AG09319 (cell line): ENCODE measurements at places on chromosomes 3 and 15.

DNA sequence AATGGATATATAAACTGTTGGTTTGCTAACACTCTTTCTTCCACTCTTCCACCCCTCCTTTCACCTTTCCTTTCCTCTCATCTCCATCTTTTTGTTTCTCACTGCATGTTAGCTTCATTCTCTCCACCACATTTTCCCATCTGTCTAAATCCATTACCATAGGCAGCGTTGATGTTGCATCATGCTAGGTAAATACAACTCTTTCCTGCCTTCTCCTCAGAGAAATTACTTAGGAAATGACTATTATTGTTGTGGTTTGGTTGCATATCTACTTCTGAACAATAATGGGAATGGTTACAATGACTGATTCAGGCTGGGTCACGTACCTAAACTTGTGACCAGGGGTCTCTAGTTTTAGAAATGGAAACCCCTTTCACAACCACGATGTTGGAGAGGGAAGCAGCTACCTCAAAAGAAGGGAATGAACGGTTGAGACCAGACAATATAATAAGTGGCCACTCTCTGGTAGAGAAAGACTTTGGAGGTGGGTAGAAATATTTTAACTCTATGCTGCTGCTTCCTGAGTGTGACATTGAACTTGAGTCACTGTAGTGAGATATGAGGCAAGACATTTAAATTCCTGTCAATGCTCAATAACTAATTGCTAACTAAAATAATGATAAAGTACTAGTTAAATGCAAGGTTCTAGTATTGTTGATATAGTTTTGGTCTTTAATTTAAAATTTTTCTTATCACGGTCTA is 314.1 kb upstream of the TGFBR2 start:
- no peak for DNase-seq

DNA sequence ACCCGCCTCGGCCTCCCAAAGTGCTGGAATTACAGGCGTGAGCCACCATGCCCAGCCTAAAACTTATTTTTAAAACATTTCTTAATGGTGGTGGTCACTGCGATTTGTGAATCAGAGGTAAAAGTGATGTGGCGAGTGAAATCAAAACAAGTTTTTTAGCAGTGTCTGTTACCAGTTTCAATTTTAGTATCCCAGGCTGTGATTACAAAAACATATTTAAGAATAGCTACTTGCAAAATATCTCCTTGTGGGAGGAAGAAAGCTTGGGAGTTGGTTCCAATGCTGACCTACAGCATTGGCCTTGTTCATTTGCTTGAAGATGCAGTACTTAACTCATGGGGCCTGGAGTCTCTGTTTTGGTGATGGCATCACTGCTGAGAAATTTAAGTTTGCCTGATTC is 4.5 kb downstream of the RAB7A start:
- DNase-seq, result no peak

GRCh38 chr15:76065245-76065644 is 5.5 kb downstream of the TMEM266 start:
- no peak for DNase-seq

GRCh38 chr3:50146316-50146901 is 8.7 kb upstream of the SEMA3F start:
- no peak for DNase-seq

- DNase-seq, result peak; percentile 88
Measured at GRCh38 chr3:171825222-171825828, 15.0 kb upstream of the PLD1 start.

- no peak for DNase-seq
Measured at GRCh38 chr15:81895723-81896122, 150.1 kb downstream of the MEX3B start.

GRCh38 chr3:36876181-36876936 is 68.5 kb downstream of the TRANK1 start:
- no peak for DNase-seq

DNA sequence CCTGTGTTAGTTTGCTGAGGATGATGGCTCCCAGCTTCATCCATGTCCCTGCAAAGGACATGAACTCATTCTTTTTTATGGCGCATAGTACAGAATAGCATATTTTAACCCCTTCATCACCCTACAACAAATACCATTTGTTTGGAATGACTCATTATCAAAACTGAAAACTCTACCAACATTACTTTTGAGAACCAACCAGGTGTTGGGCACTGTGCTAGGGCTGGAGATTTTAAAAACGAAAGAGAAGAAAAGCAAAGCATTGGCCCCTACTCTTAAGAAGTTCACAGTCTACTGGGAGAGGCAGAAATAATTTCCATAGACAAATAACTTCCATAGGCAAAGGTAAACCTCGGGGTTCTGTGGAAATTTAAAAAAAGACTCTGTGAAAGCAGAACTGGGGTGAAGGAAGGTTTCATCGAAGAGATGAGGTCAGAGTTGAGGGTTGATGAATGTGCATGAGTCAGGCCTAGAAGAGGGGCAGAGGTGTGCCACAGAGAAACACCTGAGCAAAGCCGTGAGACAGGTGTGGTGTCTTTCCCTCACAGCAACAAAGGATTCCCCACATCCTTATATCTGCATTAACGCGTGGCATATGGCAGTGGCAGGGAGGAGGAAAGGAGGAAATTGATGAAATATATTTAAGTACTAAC is 51.0 kb downstream of the MCF2L2 start:
- DNase-seq, result no peak

DNA sequence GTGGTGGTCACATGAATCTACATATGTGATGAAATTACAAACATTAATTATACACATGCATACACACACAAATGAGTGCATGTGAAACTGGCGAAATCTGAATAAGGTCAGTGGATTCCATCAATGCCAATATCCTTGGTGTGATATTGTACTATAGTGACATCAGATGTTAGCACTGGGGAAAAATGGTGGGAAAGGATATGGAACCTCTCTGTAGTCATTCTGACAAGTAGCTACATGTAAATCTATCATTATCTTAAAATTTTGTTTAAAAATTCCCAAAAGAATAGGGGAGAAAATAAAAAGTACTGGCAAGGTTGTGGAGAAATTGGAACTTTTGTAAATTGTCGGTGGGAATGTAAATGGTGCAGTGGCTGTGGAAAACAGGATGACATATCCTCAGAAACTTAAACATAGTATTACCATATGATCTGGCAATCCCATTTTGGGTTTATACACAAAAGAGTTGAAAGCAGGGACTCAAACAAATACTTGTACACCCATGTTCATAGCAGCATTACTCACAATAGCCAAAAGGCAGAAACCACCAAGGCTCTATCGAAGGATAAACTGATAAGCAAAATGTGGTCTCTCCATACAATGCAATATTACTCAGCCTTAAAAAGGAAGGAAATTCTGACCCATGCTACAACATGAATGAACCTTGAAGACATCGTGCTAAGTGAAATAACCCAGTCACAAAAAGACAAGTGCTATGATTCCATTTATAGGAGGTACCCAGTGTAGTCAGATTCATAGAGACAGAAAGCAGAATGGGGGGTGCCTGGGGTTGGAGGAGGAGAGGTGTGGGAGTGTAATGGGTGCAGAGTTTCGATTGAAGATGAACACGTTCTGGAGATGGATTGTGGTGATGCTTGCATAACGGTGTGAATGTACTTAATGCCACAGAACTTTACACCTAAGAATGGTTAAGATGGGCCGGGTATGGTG is 25.3 kb upstream of the HRH1 start:
- no peak for DNase-seq

- DNase-seq, result no peak
Measured at GRCh38 chr15:76815421-76815820, 89.7 kb downstream of the SCAPER start.

DNA sequence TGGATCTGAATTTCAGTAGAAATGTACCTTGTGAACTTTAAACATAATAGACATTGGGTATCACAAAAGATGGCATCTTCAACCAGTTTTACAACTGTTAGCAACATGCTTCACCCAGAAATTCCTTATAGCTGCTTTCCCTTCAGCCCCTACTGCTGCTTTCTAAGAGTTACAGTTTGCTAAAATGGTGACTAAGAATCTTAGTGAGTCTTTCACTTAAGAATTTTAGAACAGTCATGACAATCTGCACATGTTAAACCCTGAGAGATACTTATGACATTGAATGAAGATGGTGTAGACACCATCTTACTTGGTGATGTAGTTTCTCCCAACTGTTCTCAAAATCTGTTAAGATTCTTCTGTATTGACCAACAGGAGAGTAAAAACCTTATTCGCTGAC is 129.7 kb upstream of the UBE2E1 start:
- no peak for DNase-seq

GRCh38 chr15:90174140-90174875 is 26.8 kb upstream of the SEMA4B start:
- no peak for DNase-seq

DNA sequence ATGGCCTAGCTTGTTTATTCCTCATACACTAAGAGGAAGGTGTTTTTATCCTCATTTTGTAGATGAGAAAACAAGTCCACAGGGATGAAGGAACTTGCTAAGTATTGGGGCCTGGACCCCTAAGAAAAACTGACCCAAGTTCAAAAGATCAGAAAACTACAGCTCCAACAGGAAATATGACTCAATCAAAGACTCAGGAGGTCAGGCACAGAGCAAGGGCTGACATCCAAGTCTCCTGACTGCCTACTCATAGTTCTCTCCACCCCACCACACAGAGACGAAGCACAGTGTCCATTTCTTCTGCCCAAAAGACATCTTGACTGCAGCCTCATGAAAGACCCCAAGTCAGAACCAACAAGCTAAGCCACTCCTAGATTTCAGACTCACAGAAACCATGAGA is 26.9 kb upstream of the TPM1 start:
- DNase-seq, result peak; percentile 31

GRCh38 chr3:49626101-49626581 is 48.0 kb upstream of the APEH start:
- DNase-seq, result no peak

- no peak for DNase-seq
Measured at GRCh38 chr15:101542306-101543025, 53.0 kb upstream of the PCSK6 start.

- DNase-seq, result peak; percentile 37
Measured at GRCh38 chr15:51281368-51281967, 56.9 kb downstream of the CYP19A1 start.

- no peak for DNase-seq
Measured at GRCh38 chr15:60541481-60542299, 62.7 kb upstream of the ICE2 start.

DNA sequence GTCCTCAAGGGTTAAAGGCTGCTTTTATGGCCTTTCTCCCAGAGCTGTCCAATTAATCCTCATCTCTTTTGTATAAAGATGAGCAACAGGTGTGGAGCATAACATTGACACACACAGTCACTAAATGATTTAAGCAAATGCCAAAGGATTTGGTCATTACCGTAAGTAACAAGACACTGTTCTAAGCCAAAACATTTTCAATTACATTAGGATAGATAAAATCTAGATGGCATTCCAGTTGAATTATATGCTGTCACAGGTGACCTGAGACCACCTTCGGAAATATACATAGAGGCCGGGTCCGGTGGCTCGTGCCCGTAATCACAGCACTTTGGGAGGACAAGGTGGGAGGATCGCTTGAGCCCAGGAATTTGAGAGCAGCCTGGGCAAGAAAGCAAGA is 105.3 kb upstream of the UBE3A start:
- DNase-seq, result no peak

GRCh38 chr3:40179016-40179415 is 130.5 kb upstream of the EIF1B start:
- DNase-seq, result peak; percentile 53

DNA sequence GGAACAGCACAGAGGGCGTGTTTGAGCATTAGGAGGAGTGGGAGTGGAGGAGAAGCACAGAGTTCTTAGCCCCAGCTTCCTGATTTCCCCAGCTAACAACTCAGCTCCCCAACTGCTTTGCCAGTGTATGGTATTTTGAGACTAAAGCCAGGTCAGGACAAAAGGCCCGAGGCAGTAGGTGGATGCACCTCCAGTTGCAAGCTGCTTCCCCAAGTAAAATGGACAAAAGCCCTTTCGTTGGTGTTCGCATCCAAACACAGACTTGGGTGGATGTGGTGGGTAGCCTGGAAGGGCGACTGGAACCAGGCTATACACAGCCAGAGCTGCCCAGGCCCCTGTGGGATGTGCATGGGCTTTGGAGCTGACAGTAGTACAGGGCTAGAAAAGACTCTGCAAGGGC is 12.3 kb upstream of the EHD4 start:
- DNase-seq, result no peak

GRCh38 chr15:50814634-50815033 is 49.1 kb upstream of the SPPL2A start:
- DNase-seq, result no peak

GRCh38 chr3:117248153-117248552 is 538.6 kb downstream of the TUSC7 start:
- DNase-seq, result no peak

DNA sequence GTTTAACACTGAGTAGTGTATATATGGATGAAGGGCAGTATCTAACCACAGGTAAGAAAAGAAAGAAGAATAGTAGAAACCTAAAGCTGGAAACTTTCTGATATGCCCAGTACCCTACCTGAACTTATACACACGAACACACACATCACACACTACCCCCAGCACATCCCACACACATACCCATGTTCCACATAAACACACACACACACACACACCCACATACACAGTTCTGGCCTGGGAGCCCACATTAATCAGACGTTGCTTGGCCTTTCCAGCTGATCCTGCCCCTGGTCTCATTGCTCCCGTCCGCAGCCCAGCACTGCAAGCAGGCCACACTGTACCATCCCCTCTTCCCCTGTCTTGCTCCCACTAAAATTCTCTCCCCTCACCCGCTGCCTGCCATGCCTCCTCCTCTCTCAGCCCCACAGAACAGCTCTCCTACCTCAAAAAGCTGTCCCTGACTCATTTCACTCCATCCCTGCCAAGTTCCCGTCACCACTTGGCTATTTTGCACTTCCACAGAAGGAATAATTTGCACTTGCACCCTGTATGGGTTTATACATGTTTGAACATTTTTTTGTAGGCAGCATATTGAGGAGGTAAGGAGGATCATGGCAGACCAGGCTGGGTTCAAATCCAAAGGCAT is 185.8 kb upstream of the PPP2R3A start:
- no peak for DNase-seq

DNA sequence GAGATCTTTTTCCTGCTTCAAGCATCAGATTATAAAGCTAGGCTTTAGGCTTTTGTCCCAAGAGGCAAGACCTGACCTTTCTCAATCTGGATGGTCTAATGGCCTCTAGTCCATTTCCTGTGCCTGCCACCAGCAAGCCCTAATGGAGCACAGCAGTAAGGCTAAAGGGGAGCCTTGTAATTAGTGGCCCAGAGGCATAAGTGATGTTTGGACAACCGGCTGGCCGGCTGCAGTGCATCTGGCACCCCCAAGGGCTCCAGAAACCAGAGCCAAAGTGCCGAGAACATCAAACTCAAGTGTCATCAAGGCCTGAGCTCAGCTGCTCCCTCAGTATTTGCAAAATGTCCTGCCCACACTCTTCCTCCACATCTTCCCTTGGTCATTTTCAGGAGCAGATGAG is 31.9 kb upstream of the RTP4 start:
- DNase-seq, result no peak

DNA sequence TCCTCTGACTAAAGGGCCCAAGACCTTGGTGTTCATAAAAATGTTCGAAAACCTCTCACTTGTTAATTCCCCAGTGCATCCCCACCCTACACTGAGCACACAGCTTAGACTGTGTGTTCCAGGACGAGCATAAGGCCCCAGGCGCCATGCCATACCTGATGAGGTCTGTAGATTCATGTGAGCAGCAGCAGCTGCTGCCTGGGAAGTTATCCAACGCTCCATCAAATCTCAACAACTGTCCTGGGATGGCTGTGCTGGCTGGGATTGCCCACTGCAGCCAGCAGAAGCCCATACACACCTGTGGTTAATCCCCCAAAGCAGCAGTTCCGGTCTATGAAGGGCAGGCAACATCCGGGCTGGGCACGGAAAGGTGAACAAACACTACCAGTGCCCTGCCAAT is 391.2 kb downstream of the IL20RB start:
- DNase-seq, result no peak

- DNase-seq, result no peak
Measured at GRCh38 chr15:29911705-29912104, 89.4 kb upstream of the TJP1 start.
